Esophagus squamous epithelium (tissue), 5 donors: ENCODE measurements at places on chromosomes 5 and 9. TPM values are rescaled to one million over a fixed set of nuclear protein-coding genes. Genes with fewer than 3 reads are reported as not detected.
A peak's percentile ranks its signal among the peaks of the same experiment; 100 is the strongest.

- no peak for DNase-seq
- no peak overlapping the region for H3K27ac ChIP-seq
- no peaks in the 10 kb centered on the region for H3K36me3 ChIP-seq
- no peaks in the 10 kb centered on the region for H3K4me1 ChIP-seq
These were observed 740.5 kb downstream of the TLE1 start for GRCh38 chr9:80948876-80949275.

DNA sequence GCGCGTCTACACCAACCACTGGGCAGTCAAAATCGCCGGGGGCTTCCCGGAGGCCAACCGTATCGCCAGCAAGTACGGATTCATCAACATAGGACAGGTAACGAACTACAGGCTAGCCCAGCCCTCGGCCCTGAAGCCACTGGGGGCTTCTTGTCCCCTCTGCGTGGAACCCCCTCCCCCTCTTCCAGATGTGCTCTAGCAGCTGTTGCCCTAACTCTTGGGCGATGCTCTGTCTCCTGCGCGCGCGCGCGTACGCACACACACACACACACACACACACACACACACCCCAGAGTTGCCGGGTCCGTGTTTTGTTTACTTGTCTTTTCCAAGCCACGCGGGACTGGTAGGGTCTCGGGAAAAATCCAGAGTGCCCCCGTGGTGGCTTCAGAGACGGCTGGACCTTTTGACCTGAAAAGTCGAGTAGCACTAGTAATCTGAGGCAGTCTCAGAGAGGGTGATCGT lies 836 bp downstream of the PCSK5 start:
- H3K27me3 ChIP-seq = no peaks in the 10 kb centered on the region
- H3K27ac ChIP-seq = peak overlapping the region; percentile 87
- DNase-seq = no peak
- H3K4me3 ChIP-seq = peak overlapping the region; percentile 85

The KCNV2 gene
- not detected for total RNA-seq

DNA sequence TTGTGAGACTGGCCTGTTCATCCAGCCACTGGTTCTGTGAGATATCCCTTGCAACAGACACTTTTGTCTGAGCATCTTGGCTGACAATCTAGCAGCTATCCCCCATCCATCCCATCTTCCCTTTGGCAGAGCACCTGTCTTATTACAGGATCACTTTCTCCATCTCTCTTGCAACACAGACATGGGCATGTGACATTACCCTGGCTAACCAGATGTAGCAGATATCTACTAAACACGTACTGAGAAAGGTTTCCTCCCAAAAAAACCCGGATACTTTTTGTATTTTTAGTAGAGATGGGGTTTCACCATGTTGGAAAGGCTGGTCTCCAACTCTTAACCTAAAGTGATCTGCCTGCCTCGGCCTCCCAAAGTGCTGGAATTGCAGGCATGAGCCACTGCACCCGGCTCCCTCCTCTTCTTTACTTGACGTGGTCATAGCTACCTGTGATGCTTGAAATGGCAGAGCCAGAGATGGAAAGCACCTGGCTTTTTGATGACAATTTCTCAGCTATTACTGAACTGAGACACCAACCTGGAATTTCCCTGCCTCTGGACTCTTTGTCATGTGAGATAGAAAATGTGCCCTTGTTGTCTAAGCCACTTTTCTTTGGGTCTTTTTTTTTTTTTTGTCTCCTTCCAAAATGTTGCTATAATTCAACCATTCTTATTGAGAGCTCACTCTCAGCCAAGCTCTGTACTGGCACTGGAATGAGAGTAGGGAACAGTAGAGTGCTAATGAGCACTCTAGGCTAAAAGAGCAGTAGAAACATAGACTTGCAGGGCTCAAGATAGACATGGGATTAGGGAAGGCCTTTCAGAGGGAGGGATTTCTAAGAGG lies 32.6 kb downstream of the FNBP1 start:
- H3K4me3 ChIP-seq = no peak overlapping the region
- H3K4me1 ChIP-seq = peaks cover 42% of the 10 kb centered on the region
- no peaks in the 10 kb centered on the region for H3K27me3 ChIP-seq
- DNase-seq = no peak
- H3K36me3 ChIP-seq = no peaks in the 10 kb centered on the region

- DNase-seq = no peak
- H3K4me3 ChIP-seq = no peak overlapping the region
- H3K36me3 ChIP-seq = no peaks in the 10 kb centered on the region
- H3K27ac ChIP-seq = no peak overlapping the region
- H3K27me3 ChIP-seq = no peaks in the 10 kb centered on the region
- no peaks in the 10 kb centered on the region for H3K4me1 ChIP-seq
These were observed 590.5 kb downstream of the CSNK1G3 start for GRCh38 chr5:124102486-124102885.

The PCDHAC1 gene
- 0.06 TPM for total RNA-seq

- DNase-seq = no peak
- no peaks in the 10 kb centered on the region for H3K36me3 ChIP-seq
- H3K27me3 ChIP-seq = peaks cover 20% of the 10 kb centered on the region
- H3K27ac ChIP-seq = no peak overlapping the region
- H3K4me3 ChIP-seq = no peak overlapping the region
These were observed 58.0 kb upstream of the RNF130 start for GRCh38 chr5:180129291-180130190.

The FRRS1L gene
- 0.04 TPM for total RNA-seq

GRCh38 chr5:54357408-54358058 lies 47.2 kb upstream of the ARL15 start:
- H3K27me3 ChIP-seq = no peaks in the 10 kb centered on the region
- H3K4me3 ChIP-seq = no peak overlapping the region
- DNase-seq = no peak
- no peaks in the 10 kb centered on the region for H3K4me1 ChIP-seq
- H3K27ac ChIP-seq = no peak overlapping the region
- no peaks in the 10 kb centered on the region for H3K36me3 ChIP-seq

GRCh38 chr5:27312291-27312893 lies 274.0 kb upstream of the CDH9 start:
- no peaks in the 10 kb centered on the region for H3K27me3 ChIP-seq
- no peak for DNase-seq
- H3K36me3 ChIP-seq = no peaks in the 10 kb centered on the region
- H3K4me3 ChIP-seq = no peak overlapping the region
- H3K4me1 ChIP-seq = no peaks in the 10 kb centered on the region

The BAG1 gene
- total RNA-seq = 101 TPM

DNA sequence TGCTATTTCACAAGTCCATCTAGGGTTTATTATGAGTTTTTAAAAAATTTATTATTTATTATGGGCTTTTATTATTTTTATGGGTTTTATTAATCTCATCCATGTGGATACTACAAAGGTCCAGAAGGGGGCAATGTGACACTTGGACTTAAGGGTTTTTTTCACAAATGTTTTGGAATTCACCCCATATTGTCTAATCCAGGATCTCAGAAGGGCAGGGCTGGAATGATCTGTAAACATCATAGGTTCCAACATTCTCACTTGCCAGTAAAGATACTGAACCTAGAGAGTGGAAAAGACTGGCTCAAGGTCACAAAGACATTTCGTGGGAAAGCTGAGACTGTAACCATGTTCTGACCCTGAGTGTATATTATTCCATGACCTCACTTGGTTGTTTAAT lies 35.6 kb downstream of the NIM1K start:
- no peak for DNase-seq
- H3K4me3 ChIP-seq = no peak overlapping the region
- no peak overlapping the region for H3K27ac ChIP-seq
- no peaks in the 10 kb centered on the region for H3K4me1 ChIP-seq
- no peaks in the 10 kb centered on the region for H3K27me3 ChIP-seq

GRCh38 chr5:54009357-54009756 lies 301.0 kb downstream of the ARL15 start:
- H3K4me3 ChIP-seq = no peak overlapping the region
- no peak for DNase-seq
- no peak overlapping the region for H3K27ac ChIP-seq

The FCN2 gene
- not detected for total RNA-seq

The PCDHGA12 gene
- 2.4 TPM for total RNA-seq

DNA sequence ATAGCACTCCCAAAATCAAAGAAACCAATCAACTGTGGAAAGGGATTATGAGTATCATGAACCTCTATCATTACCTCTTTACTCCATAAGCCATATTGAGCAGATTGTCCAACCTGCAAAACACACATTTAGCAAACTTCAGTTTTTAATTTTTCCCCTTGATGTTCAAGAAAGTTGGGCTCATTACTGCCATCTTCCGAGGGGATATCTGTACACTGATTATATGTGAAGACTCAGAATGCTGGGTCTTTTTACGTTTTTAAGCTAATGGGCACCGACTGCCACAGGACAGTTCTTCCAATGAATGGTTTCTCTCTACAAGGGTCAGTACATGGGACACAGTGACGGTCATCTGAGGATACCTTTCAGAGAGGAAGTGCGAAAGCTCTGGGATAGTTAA lies 132.7 kb downstream of the ELAVL2 start:
- DNase-seq = no peak
- no peaks in the 10 kb centered on the region for H3K4me1 ChIP-seq
- no peak overlapping the region for H3K27ac ChIP-seq
- no peak overlapping the region for H3K4me3 ChIP-seq
- no peaks in the 10 kb centered on the region for H3K36me3 ChIP-seq
- H3K27me3 ChIP-seq = no peaks in the 10 kb centered on the region

The GABRA1 gene
- total RNA-seq = not detected

DNA sequence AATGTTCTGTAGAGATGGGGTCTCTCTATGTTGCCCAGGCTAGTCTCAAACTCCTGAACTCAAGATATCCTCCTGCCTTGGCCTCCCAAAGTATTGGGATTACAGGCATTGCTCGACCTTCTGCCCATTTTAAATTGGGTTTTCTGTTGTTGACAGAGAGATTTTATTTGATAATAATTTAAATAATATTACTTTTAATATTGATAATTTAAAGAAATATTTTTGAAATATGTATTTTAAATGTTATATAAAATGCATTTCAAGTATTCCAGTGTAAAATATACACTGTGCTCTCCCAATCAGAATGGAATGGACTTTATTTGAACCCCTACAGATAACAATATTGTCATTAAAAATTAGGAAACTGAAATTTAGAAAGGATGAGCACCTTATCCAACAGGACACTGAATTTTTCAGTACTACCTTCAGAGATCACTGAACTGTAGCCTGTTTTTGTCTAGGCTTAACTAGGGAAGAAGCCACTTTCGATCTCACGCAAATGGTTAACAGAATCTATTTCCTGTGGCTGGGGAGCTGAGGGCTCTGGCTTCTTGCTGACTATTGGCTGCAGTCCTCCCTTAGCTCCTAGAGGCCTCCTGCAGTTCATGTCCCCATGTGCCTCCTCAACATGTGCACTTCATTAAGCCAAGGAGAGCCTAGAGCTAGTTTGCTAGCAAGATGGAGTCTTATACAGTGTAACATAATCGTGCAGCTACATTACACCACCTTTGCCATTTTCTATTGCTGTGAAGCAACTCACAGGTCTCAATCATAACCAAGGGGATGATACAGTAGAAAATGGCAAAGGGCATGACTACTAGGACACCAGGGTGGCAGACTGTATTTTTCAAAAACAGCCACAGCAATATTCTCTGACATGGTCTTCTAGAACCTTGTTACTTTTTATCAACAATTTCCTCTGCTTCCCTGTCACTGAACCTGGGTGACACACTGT lies 150.0 kb downstream of the CDC42SE2 start:
- H3K4me3 ChIP-seq = no peak overlapping the region
- no peaks in the 10 kb centered on the region for H3K27me3 ChIP-seq
- no peak overlapping the region for H3K27ac ChIP-seq
- DNase-seq = no peak
- no peaks in the 10 kb centered on the region for H3K4me1 ChIP-seq

- H3K4me3 ChIP-seq = no peak overlapping the region
- H3K4me1 ChIP-seq = peaks cover 100% of the 10 kb centered on the region
- H3K27ac ChIP-seq = peak overlapping the region; percentile 80
- no peak for DNase-seq
These were observed 4.5 kb downstream of the PDE6A start for GRCh38 chr5:149940077-149940574.

GRCh38 chr9:33209394-33209793 lies 30.6 kb upstream of the SPINK4 start:
- H3K36me3 ChIP-seq = no peaks in the 10 kb centered on the region
- H3K27ac ChIP-seq = no peak overlapping the region
- peaks cover 18% of the 10 kb centered on the region for H3K4me1 ChIP-seq
- H3K4me3 ChIP-seq = no peak overlapping the region
- H3K27me3 ChIP-seq = no peaks in the 10 kb centered on the region

The ST8SIA4 gene
- 3.4 TPM for total RNA-seq

GRCh38 chr9:20620650-20621470 lies 1.4 kb downstream of the MLLT3 start:
- no peaks in the 10 kb centered on the region for H3K36me3 ChIP-seq
- DNase-seq = no peak
- H3K27ac ChIP-seq = peak overlapping the region; percentile 80
- H3K4me3 ChIP-seq = peak overlapping the region; percentile 90

GRCh38 chr9:2180704-2181103 lies 165.6 kb downstream of the SMARCA2 start:
- no peak overlapping the region for H3K27ac ChIP-seq
- no peak for DNase-seq
- peaks cover 2% of the 10 kb centered on the region for H3K36me3 ChIP-seq
- no peak overlapping the region for H3K4me3 ChIP-seq
- H3K27me3 ChIP-seq = no peaks in the 10 kb centered on the region

DNA sequence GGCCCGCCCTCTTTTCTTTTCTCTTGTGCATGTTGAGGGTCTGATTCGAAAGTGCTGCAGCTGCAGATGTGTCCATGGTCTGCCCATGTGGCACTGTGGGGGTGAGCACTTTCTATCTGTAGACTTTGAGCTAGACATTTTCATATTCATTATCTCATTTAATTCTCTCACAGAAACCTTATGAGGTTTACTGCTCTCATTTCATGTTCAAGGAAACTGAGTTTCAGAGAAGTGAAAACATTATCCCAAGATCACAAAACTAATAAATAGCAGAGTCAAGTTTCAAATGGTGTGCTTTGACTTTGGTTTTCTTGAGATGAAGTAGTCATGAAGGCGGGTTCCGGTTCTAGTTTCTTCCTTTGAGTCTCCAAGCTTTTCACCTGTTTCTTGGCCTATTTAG lies 536.5 kb upstream of the ZNF462 start:
- H3K27ac ChIP-seq = no peak overlapping the region
- H3K4me3 ChIP-seq = no peak overlapping the region
- no peaks in the 10 kb centered on the region for H3K36me3 ChIP-seq
- DNase-seq = no peak
- H3K27me3 ChIP-seq = no peaks in the 10 kb centered on the region

DNA sequence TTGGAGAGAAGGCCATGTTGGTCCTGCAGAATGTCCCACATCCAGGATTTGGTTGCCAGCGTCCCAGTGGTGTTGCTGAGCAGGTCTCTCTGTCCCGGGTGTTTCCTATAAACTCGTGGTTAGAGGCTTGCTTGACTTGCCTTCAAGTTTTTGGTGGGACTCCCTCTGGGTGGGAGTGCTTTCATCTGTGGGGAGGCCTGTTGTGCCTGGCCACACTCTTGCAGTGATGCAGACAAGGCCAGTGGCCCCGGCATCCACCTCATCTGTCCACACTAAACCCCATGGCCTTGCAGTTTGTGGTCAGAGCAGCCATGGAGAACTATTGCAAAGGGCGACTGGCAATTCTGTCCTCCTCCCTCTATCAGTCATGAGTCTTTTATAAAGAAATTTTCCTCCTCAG lies 71.8 kb downstream of the PHF2 start:
- no peak for DNase-seq
- no peaks in the 10 kb centered on the region for H3K27me3 ChIP-seq
- no peak overlapping the region for H3K4me3 ChIP-seq
- H3K4me1 ChIP-seq = no peaks in the 10 kb centered on the region
- H3K36me3 ChIP-seq = peaks cover 99% of the 10 kb centered on the region
- H3K27ac ChIP-seq = no peak overlapping the region
